ENCODE measurements at places on chromosomes 2 and 18.

GRCh38 chr2:44181648-44182047 lies 13.0 kb downstream of the PPM1B start:
- DNase-seq = no peak

- no peak for DNase-seq
These were observed 87.7 kb downstream of the LYPD6 start for GRCh38 chr2:149418065-149418464.

DNA sequence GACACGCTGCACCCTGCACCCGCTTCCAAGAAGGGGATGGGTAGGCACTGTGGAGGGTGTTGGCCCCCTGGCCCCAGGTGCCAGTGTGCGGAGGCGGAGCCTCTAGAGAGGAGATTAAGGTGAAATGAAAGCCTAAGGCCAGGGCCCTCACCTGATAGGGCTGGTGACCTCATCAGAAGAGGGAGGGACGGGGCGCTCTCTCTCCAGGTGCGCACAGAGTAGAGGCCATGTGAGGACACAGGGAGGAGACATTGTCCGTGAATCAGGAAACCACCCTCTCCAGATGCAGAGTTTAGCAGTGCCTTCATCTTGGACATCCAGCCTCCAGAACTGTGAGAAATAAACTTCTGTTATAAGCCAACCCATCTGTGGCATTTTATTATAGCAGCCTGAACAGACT lies 62.3 kb downstream of the PSMG2 start:
- DNase-seq = no peak

GRCh38 chr2:27191070-27191829 lies 20.6 kb upstream of the ATRAID start:
- DNase-seq = peak; percentile 35

- DNase-seq = no peak
These were observed 50.6 kb downstream of the BMPR2 start for GRCh38 chr2:202426751-202427150.

DNA sequence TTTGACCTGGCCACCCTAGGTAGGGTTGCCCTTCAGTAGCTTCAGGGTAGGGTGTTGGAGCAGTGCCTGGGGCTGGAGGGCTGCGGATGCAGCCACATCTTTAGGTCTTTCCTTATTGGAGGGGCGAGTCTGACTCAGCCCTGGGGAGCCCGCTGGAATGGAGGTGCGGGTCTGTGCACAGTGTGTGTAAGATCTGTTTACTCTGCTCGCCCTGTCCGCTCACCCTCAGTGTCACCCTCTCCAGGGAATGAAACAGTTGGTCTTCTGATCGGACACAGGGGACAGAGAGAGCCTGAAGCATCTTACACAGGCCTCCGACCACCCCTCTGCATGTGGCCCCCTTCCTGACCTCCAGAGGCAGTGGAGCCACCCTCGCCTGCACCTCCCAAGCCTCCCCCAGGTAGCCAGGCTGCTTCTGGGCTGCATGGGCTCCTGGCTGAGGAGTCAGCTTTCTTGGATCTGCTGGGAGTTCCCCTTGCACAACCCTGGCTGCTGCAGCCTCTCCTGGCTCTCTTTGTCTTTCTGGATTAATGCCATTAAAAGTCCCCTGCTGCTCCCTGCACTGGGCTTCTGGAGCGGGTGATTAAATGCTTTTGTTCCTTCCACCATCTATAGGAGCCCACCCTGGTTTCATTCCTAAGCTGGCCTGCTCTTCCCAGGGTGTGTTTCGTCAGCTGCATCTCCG lies 82.6 kb downstream of the ASB1 start:
- DNase-seq = no peak

DNA sequence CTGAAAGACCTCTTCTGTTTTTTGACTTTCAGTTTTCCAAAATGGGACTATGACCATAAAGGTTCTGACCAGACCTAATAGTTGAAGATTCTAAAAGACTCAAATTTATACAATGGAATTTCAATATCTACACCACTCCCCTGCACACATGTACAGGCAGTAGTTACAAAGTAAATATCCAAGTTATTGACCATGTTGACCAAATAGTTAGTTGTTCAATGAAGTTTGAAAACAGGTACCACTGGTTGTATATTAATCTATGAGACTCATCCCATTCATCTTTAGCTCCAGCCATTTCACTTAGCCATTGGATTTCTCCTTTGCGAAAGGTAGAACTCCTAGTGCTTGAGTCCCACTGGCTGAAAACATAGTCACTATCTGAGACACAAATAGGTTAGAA lies 277.4 kb downstream of the SETBP1 start:
- no peak for DNase-seq

DNA sequence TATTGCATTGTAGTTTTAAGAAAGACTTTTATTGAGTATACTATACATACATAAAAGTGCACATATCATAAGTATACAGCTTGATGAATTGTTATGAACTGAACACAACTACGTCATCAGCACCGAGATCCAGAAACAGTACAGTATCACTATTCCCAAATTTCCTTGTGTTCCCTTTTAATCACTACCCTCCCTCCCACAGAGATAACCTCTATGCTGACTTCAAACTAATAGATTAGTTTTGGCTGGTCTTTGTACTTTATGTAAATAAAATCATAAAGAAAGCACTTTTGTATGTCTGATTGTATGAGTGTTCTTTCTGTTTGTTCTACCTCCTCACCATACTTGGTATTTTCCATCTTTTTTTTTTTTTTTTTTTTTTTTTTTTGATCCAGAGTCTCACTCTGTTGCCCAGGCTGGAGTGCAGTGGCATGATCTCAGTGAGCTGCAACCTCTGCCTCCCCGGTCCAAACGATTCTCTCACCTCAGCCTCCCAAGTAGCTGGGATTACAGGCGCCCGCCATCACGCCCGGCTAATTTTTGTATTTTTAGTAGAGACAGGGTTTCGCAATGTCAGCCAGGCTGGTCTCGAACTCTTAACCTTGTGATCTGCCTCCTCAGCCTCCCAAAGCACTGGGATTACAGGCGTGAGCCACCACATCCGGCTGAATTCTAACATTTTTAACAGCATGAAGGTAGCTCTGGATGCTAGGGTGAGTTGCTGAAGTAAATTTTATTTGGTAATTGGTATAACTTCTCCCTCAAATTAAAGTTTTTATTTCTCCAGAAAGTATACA lies 43.3 kb upstream of the RAB1A start:
- no peak for DNase-seq

DNA sequence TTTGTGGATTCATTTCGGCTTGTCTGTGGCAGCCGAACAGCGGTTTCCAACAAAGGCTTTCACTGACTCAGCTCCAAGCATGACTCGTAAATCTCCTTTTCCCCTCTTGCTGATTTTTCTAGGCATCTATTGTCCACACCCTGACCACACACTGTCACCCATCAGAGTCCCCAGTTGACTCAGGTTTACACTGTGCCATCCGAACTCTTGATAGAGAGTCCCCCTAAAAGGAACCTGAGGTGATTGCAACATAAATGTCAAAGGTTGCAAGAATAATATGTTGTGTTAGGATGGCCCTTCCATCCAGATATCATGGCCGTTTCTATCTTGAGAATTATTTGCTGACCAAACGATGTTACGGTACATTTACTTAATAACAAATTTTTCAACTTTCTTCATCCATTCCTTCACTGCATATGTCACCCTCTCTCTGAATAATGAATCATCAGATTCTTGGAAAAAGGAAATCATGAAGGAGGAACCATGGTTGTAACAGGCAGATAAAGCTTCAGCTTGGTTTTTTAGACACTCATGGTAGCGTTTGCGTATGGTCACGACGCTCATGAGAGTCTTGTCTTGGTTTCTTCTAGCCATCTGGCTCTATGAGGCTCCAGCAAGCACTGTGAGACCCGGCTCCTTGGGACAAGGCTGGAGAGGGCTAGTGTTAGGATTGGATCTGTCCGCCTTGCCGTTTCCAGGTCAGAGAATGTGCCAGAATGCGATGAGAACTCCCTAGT lies 72.1 kb downstream of the NPAS2 start:
- DNase-seq = no peak

GRCh38 chr2:114038710-114039109 lies 148.8 kb downstream of the ACTR3 start:
- DNase-seq = no peak

DNA sequence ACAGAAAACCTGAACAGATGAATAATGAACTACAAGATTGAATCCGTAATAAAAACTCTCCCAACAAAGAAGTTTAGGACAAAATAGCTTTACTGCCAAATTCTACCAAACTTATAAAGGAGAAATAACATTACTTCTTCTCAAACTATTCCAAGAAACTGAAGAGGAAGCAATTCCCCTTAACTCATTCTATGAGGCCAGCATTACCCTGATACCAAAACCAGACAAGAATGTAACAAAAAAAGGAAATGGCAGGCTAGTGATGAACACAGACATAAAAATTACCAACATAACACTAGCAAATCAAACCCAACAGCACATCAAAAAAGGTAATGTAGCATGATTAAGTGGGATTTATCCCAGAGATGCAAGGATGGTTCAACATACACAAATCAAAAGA lies 213.7 kb upstream of the FOSL2 start:
- no peak for DNase-seq

GRCh38 chr2:188193230-188193629 lies 98.4 kb upstream of the GULP1 start:
- no peak for DNase-seq

DNA sequence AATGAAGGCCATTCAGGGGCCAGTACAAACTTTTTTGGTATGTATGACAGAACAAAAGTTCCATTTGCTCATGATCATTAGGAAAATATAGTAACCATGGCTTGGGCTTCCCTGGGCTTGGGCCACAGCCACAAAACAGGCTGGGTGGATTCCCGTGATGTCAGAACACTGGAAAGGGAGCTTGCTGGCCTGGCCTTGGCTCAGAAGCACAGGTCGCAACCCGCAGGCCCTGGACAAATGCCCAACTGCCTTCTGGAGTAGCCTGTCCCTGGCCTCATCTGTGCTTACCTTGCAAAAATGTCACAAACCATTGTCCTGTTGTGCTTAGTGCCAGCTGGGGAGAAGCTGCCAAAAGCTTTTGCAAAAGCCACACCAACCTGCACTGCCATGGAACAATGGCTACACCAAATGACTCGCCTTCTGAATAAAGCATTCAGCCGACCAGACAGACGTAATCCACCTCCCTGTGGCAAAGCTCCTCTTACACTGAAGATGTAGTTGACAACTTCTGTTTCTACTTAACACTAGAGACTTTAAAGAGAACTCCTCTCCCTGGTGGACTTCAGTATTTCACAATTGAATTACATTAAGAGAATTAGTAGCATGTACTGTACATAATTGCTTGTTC lies 125.5 kb downstream of the ANKRD44 start:
- DNase-seq = no peak

DNA sequence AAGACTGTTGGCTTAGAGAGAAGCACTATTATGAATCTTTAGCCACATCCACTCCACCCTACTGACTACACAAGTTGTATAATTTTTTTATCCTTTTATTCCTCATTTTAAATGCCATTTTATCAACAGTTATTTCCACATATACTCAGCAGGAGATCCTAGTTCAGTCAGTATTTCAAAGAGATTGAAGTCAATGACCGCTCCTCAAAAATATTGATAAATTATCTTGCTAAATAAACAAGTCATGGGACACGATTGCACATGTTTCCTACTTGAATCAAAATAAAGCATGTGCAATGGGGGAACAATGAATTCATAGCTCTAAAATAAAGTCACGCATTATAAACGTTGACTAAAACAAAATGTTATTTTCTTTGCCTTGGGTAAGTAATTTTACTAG lies 496.5 kb downstream of the LRRTM4 start:
- no peak for DNase-seq

GRCh38 chr18:79769698-79770500 lies 27.8 kb upstream of the KCNG2 start:
- no peak for DNase-seq

GRCh38 chr18:36177913-36178312 lies 9.4 kb upstream of the MOCOS start:
- DNase-seq = no peak

DNA sequence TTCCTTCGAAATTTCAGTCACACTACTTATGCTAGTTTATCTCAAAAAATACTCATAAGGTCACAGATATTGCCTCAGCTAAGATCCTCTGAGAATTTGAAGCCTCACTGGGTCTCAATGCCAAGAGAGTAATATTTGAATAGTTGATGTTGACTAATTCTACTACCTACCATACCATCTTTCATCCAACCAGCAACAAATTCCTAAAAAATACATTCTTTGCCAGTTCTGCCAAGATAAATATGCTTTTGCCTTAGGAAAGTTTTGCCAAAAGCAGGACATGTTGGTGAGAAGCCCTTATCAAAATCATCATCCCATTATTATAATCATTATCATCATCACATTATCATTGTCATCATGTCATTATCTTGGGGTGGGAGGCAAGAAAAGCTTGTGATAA lies 544.6 kb upstream of the ZEB2 start:
- no peak for DNase-seq

- no peak for DNase-seq
These were observed 77.4 kb downstream of the RTP5 start for GRCh38 chr2:241947004-241947350.

DNA sequence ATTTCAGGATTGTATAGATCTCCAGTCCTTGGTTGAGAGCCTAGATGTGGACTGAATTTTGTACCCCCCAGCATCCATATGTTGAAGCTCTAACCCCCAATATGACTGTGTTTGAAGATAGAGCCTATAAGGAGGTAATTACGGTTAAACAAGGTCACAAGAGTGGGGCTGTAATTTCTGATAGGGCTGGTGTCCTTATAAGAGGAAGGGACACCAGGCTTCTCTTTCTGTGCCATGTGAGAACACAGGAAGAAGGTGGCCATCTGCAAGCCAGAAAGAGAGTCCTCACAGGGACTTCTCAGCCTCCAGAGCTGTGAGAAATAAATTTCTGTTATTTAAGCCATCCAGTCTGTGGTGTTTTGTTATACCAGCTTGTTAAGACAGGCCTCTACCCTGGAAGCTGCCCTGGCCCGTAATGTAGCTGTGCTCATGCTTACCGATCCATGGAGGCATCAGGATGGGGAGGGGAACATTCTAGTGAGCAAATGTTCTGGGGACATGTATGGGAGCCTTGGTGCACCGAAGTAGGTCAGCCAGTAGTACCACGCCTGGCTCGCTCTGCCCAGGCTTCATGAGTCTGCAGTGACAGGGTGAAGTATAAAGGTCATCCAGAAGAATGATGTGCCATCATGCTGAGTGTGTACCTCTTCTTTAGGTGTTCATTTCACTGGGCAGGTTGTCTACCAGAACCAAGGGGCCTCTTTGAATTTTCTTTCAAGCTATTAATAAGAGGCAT lies 16.1 kb downstream of the RASGRP3 start:
- no peak for DNase-seq

DNA sequence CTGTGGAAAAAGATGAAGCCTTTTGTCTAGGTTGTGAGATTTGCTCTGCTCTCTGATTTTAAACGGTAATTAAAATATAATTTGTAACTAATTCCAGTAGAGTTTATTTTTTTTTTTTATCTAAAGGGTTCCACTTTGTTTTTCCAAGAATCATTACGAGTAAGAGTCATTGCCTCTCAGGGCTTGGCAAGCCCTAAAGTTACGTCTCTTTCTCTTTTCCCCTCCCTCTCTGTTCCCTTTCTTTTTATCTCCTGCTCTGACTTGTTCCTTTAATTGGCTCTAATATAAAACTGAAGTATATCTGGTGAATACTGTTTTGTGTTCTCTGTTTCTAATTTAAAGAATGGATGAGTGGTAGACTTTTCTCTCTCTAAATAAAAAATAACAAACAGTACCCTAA lies 75.8 kb downstream of the CALCRL start:
- no peak for DNase-seq

Measured in stimulated activated CD4-positive, alpha-beta T cell treated with anti-CD3 and anti-CD28 coated beads, Interleukin-1b, Interleukin-23, amount 100 ng/mL, for 48 hours (primary cell).